NCI-H1092 (cell line): ENCODE measurements at places on chromosomes 13 and 19.

- no peak for DNase-seq
Observed at GRCh38 chr19:41376241-41376997, at the start of gene TMEM91. Gene TMEM91 (plus strand): TSS chr19:41376533. CDS start chr19:41378310, 1,777 bp downstream.

GRCh38 chr13:112455476-112456059, 79.4 kb downstream of the SPACA7 start:
- no peak for DNase-seq

DNA sequence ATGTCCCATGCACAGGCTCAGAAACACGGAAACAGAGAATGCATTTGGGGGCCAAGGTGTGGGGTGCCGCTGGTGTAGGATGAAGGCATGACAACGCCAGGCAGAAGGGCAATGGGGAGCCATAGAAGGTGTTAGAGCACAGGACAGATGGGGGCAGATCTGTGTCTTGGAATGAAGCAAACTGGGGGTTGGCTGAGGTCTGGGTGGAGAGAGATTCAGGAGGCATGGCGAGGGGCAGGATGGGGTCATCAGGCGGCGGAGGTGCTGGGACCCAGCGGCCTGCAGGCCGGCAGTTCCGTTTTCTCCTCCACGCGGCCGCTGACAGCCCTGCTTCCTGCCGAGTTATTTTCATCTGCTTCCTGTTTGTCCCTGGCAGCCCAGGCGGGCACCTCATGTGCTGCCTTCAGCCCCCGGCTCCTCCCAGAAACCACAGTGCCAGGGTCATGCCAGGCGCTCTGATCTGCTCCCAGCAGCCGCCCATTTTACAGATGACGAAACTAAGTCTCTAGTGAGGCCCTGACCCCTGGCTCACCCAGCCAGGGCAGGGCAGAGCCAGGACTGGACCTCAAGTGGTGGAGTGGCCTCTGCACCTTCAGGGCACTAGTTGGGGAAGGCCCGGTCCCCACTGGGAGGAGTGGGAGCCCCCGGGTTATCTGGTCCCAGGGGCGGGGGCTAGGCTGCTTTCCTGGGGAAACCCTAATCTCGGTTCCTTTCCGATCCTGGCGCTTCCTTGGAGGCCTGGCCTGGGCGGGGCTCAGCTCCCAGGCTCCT, 2.2 kb downstream of the ARHGAP45 start:
- no peak for DNase-seq

DNA sequence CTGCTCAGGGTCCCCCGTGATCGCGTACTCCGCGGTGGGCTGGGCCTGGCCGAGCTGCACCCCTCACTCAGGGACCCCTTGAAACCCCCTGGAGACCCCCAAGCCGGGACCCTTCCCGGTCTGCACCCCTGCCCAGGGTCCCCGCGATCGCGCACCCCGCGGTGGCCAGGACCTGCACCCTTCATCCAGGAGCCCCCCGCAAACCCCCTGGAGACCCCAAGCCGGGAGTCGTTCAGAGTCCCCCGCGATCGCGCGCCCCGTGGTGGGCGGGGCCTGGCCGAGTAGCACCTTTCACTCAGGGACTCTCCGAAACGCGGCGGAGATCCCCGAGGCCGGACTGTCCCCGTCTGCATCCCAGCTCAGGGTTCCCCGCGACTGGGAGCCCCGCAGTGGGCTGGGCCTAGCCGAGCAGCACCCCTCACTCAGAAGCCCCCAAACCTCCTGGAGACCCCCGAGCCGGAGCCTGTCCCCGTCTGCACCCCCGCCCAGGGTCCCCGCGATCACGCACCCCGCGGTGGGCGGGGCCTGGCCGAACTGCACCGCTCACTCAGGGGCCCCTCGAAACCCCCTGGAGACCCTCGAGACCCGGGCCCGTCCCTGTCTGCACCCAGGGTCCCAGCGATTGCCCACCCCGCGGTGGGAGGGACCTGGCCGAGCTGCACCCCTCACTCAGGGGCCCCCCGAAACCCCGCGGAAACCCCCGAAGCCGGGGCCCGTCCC, 748 bp downstream of the LMNB2 start:
- DNase-seq: no peak

- DNase-seq: no peak
Observed at GRCh38 chr13:62043600-62043999, 628.0 kb upstream of the PCDH20 start.

GRCh38 chr19:5193192-5193591, 147.4 kb downstream of the PTPRS start:
- peak; percentile 62 for DNase-seq

DNA sequence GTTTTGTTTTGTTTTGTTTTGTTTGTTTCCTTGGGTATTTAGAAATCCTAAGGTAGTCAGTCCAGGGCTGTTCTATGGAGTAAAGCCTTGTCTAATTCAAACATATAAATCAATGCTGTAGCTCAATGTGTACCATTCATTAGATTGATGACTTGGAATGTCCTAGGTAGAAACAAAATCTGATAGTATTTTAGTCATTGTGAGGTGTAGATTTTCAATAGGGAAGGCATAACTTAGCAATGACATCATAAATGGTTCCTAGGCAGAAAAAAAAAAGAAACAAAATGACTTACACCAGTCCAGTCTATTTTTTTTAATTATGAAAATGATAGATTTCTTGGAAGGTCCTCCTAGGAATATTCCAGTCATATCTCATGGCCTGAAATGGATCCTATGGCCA, 189.9 kb downstream of the SPRY2 start:
- DNase-seq: no peak

- no peak for DNase-seq
Observed at GRCh38 chr13:33207615-33207961, 78.0 kb downstream of the STARD13 start.

DNA sequence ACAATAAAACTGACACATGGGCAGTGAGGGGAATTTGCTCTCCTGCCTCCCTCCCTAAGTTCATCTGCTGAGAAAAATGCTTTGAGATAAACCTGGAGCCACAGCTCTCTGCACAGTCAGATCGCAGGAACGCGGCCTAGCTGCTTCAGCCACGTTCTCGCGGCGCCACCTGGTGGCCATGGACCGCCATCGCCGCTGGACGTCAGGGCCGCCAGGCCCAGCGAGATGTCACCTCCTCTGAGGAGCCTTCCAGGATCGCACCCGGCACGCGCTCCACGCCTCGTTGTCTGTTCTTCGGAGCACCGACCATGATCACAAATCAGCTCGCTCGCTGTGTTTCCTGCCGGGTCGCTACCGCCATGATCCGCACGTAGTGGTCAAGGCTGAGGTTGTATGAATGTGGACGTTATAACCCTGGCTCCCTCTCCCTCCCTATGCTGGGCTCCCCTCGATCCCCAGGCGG, 20.6 kb upstream of the USP29 start:
- no peak for DNase-seq

DNA sequence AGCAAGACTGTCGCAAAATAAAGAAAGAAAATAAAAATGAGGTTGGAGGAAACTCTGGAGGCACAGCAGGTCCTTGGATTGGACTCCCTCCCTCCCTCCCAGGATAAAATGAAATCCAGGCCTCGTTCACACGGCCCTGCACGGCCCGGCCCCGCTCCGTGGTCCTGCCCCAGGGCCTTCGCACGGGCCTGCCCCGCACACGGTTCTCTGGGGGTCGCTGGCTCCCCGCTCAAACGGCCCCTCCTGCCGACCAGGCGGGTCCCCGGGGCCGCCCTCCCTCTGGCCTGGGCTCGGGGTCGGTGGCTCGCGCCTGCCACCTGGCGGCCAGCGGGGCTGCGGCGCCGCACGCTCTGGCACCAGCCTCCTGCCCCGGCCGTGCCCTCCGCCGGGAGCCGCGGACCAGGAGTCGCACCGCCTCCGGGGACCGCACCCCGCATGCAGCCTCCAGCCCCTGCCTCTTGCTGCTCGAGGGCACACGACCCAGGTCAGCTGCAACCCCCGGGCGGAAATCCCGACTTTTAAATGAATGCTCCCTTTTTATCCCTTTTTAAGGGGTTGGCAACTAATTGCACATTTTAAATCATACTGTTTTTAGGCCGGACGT, 1.5 kb upstream of the WDR18 start:
- peak; percentile 28 for DNase-seq

GRCh38 chr13:80239571-80240255, 101.2 kb downstream of the SPRY2 start:
- DNase-seq: no peak

DNA sequence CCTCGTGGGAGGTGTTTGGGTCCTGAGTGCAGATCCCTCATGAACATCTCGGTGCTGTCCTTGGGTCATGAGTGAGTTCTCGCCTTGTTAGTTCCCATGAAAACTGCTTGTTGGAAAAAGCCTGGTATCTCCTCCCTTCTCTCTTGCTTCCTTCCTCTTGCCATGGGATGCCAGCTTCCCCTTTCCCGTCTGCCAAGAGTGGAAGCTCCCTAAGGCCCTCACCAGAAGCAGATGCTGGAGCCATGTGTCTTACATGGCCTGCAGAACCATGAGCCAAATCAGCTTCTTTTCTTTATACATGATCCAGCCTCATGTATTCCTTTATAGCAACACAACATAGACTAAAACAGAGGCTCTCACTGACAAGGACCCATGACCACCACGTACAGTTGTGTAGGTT, 8.2 kb downstream of the ADGRE2 start:
- no peak for DNase-seq

GRCh38 chr13:26538363-26539317, 18.8 kb upstream of the WASF3 start:
- DNase-seq: peak; percentile 46

DNA sequence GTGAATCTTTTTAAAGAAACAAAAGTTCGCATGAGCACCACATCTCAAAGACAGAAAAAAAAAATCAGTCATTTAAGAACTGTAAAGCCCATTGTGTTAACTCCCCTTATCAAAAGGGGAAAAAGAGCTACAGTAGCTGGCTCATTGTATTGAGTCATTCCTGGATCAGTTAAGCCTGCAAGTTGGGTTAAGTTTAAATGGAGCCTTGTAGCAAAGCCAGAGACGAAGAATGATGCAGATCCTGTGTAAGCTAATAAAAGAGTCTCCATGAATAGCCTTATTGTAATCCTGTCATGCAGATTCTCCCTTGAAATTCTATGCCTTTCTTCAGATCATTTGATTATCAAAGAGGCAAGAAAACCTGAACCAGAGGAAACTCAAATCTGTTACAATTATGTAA, 83.8 kb downstream of the CRYL1 start:
- no peak for DNase-seq

DNA sequence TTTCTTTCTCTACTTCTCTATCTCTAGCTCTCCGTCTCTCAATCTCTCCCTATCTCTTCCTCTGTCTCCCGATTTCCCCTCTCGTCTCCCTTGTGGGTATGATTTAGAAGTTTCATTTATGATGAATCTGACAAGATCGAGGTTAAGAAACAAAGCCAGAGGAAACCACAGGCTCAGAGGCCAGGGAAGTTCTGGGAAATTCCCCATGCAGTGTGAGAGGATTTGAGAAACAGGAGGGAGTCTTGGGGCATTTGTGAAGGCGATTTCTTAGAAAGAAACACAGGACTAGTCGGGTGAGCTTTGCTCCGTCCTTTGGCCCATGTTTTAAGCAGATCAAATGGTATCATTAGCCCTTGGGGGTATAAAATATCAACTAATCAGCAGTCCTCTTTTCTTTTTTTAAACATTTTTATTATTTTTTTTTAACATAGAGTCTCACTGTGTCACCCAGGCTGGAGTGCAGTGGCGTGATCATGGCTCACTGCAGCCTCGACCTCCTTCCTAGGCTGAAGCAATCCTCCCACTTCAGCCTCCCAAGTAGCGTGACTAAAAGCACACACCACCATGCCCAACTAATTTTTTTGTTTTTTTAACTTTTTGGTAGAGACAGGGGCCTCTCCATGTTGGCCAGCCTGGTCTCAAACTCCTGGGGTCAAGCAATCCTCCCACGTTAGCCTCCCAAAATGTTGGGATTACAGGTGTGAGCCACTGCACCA, 25.8 kb downstream of the TNFSF9 start:
- DNase-seq: no peak

DNA sequence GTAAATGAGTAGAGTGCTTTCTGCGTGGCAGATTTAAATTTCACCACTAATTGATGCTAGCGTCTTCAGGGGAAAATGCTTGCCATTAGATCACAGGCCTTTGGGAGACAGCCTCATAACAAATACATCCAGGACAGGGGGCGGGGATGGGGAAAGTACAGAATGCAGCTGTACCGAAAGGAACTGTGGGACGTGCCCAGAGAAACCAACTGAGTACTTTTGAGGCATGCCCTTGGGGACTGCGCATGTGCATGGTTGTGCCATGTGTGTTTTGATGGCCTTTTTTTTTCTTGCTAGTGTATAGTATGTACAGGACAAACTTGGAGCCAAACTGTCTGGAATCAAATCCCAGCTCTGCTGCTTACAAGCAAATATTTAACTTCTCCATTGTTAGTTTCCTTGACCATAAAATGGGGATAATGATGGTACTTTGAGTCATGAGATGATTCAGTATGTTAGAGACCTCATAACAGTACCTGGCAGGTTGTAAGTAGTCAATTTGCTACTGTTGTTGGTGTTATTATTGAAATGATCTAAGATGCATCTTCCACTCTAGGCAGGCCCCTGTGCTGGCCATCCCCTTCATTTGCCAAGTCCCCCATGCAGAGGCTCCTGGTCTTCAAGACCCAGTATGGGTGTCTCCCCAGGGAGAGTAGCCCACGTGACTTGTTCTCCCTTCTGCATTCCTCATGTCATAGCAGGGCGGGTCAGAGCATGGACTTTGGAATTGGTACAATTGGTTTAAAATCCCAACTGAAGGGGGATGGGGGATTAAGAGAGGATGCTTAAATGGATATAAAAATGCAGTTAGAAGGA, 68.3 kb upstream of the NPAS1 start:
- no peak for DNase-seq

GRCh38 chr19:46460981-46461380, 10.4 kb downstream of the PNMA8A start:
- DNase-seq: no peak

- DNase-seq: no peak
Observed at GRCh38 chr13:24106429-24106828, 54.1 kb upstream of the SPATA13 start.

DNA sequence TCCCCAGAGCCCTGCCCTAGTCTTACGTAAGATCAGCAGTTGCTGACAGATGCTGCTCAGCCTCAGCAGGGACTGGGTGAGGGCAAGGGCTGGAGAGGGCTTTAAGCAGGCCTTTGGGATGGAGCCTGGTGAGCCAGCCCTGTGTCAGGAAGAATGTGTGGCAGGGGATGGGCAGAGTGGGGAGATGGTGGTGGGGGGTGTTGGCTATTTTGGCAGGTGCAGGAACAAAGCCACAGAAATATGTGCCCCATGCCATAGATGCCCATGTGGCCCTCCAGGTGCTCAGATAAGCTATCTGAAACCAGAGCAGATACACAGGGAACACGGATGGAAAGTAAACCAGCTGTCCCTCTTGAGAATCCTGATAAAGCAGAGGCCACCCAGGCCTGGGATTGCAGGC, 1325.0 kb downstream of the UQCRFS1 start:
- no peak for DNase-seq

DNA sequence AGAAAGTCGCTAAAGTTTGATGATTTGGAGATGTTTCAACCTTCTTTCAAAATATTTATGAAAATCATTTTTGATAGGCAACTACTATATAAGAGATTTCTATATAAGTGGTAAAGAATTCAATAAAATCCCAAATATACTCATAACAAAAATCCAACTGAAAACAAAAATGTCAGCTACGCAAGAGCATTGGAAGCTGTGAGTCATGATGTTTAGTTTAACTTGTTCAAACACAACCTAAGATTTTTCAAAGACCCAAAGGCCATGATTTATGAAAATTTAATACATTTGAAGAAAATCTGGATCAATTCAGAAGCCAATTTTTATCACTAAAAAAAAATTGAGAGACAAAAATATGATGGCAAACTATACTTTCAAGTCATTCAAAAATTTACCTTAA, 226.6 kb downstream of the MZT1 start:
- DNase-seq: no peak

GRCh38 chr19:17289489-17289888, 7.8 kb downstream of the ANKLE1 start:
- DNase-seq: no peak
